ENCODE measurements at places on chromosomes 4 and X. TPM values are rescaled to one million over a fixed set of nuclear protein-coding genes. Genes with fewer than 3 reads are reported as not detected.

Gene CXCL3
- 0.81 TPM for total RNA-seq

DNA sequence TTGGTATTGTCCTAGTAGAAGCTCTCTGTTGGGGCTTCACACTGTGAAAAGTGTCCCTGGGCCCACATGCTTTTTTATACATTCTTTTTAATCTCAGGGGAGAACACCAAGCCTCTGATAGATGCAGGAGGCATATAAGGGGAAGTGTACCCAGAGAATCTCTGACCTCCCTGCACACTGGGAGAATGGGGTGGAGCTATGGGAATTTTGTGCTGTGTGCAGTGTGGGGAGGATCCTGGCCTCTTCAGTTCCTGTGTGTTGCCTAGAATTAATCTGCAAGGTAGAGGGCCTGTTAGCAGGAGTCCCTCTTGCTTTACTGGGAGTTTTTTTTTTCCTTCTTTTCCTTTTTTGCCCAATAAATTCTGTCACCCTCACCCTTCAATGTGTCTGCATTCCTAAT is 49.2 kb upstream of the SPIN4 start:
- no peak for DNase-seq

- DNase-seq: no peak
Observed at GRCh38 chr4:186789651-186790050, 66.0 kb upstream of the FAT1 start.

GRCh38 chr4:86608757-86609375 is 14.8 kb downstream of the PTPN13 start:
- no peak for DNase-seq

GRCh38 chr4:145552181-145552822 is 66.9 kb upstream of the MMAA start:
- no peak for DNase-seq

DNA sequence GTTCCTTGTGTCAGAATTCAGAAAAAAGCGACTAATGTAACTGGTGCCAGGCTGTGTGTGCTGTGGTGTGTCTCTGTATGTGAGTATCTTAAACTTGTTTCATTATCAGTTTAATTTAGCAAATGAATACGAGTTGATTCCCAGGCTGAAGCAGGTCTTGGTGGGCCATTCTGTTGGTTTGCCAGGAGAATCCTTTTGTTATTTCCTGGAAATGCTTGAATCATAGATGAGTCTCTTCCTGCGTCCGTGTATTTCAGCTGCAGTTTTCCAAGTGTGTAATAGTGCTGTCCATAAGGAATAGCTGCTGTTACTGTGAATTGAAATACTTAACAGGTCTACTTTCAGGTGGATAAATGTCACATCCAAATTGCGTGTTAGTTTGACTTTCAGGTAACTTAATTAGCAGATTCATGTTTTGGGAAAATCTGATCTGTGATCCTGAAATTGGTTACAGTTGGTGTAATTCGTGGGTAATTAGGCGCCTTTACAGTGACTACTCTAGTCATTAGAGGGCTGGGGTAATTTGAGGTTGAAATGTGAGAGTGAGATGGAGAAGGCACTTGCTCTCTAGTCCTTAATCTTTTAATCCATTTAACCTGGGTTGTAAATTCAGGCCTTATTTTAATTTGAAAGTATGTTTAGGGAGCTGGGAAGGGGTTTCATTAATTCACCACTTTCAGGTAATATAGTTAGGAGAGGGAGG is 23.8 kb downstream of the TMEM131L start:
- no peak for DNase-seq

DNA sequence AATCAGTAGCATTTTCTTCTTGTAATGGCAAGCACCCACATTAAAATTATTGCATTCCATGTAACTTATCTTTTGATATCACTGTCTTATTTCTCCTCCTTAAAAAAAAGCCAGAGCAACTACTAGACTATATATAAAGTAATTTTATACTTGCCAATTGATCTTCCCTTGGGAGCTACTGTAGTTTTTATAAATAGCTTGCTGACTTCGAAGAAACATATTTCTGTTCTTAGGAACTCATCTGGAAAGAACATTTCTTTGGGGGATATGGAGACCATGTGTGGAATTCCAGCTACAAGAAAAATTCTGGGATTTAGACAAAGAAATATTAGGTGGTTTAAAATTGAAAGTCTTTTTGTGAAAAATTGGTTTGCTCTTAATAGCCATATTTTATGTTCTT is 94.9 kb downstream of the BMPR1B start:
- DNase-seq: no peak

Gene MAGEA2B
- total RNA-seq: 2.5 TPM

Gene LPAR4
- 2.0 TPM for total RNA-seq

DNA sequence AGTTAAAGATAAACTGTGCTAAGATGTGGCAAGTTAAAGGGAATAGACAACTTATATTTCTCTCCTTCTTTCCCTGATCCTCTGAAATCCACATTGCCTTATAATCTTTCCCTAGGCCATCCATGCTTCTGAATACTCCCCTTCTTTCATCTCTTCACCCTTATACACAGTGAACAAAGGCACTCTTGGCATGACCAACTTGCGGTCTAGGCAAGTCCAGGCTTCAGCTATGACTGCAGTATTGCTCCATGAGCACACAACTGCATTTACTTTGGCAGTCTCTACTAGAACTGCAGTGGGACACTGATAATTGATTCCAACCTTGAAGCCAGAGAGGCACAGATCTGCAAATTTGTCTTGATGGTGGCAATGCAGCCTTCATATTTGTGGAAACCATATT is 24.2 kb upstream of the UBA6 start:
- peak; percentile 65 for DNase-seq

Gene GATA1
- total RNA-seq: not detected

Gene RRAGB
- 23.4 TPM for total RNA-seq

DNA sequence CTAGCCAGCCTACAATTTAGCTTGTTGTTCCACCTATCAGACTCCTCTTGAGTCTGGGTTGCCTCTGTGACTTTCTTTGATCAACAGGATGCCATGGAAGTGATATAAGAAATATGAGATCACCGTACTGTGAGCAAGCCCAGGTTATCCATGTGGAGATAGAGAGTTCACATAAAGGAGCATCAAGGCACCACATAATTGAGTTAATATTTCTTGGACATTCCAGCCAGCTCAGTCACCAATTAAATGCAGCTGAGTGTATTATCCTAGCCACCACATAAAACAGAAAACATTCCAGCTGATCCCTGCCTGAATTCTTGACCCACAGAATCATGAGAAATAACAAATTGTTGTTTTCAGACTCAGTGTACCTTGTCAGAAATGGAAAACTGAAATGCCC is 253.6 kb downstream of the PPP1R2C start:
- peak; percentile 85 for DNase-seq

DNA sequence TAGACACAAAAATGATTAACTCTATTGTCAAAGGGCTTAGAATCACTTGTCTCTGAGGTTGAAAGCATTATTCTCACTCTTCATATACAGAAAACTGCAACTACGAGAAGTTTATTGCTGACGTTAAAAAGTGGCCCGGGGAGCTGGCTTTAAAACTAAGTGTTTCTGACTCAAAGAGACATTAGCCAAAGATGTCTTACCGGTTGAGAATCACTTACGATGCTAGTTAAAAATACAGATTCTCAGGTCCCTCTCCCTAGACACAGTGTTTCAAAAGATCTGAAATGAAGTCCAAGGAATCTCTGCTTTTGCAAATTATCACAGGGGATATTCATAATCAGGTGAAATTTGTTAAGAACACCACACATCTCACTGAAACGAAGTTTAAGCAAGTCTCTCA is 1.2 kb downstream of the GNPDA2 start:
- DNase-seq: peak; percentile 3

Gene DDX53
- total RNA-seq: 1.6 TPM

GRCh38 chrX:112731793-112732192 is 52.1 kb upstream of the LHFPL1 start:
- DNase-seq: peak; percentile 16

DNA sequence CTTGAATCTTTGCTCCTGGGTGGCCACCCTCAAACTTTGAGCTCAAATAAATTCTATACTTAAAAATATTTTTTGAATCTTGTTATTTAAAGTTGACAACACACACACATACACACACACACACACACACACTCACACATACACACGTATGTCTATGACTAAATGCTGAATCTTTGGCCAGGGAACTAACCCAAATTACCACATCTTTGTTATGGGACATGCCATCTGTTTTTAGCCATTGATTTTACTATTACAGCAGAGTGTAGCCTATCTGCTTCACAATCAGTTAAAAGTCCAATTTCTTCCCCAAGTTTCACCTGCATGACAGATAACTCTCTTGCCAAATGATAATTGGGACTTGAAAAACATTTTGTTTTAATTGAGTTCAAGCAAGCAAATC is 45.0 kb upstream of the USP46 start:
- DNase-seq: peak; percentile 2

GRCh38 chr4:77854431-77855111 is 8.1 kb upstream of the MRPL1 start:
- no peak for DNase-seq

DNA sequence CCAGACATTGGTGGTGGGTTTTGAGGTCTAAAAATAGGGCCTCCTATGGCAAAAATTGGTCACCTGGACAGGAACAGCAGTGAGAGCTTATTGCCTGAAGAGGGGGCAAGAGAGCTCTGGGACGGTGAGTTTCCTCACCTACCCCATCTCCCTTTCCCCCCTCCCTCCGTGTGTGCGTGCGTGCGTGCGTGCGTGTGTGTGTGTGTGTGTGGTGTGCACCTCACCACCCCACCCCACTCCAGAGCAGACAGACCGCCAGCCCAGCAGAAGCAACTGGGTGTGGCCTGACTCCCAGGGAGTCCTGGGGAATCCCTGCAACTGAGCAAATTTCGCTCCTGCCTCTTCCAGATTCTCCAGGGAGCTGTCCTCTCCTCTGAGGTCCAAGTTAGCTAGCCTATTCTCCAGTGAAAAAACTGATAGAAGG is 44.7 kb downstream of the PRPS1 start:
- DNase-seq: peak; percentile 73

- no peak for DNase-seq
Observed at GRCh38 chr4:83536362-83537272, 709 bp downstream of the GPAT3 start.

DNA sequence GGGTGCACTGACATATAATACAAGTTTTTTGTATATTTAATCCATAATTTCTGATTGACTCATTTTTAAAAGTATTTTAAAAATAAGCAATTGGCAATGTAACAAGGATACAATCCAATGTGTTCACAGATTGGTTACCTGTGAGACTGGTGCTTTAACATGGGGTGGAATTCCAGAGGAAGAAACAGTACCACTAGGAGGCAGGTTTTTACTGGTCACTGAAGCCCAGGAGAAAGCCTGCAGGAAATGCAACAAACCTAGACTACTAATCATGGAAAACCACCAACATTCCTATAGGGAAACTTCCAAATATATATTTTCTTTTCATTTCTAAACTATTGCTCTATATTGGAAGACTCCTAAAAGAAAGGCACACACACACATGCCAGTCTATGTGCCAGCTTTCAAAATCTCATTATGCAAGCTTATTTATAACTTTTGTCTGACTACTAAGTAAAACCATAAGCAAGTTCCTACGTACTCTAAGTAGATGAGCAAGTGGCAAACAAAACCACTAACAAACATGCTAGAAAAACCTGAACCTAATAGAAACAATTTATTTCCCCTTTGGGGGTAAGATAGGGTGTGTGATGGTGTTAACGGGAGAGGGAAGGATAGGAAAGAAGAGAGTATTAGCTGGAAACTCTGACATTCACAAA is 19.2 kb downstream of the G3BP2 start:
- peak; percentile 24 for DNase-seq

Gene AP1S2
- total RNA-seq: 95.9 TPM

DNA sequence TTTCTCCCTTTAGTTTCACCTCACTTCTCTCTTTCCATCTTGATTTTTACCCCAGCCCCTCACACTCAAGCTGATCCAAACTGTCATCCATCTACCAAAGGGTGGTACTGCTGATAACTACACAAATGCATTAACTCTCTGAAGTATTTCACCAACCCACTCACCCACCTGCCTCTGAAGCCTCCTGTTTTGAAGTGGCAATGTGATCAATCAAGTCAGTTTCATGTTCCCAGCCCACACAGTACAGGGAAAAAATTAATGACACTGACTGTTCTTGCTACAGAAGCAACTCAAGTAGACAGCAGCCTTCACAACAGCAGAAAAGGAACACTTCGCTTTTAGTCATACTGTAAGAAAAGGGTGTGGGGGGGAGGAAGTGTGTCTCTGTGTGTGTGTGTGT is 183.0 kb upstream of the NOCT start:
- no peak for DNase-seq

- DNase-seq: peak; percentile 44
Observed at GRCh38 chr4:77797239-77797638, 21.9 kb downstream of the CNOT6L start.

DNA sequence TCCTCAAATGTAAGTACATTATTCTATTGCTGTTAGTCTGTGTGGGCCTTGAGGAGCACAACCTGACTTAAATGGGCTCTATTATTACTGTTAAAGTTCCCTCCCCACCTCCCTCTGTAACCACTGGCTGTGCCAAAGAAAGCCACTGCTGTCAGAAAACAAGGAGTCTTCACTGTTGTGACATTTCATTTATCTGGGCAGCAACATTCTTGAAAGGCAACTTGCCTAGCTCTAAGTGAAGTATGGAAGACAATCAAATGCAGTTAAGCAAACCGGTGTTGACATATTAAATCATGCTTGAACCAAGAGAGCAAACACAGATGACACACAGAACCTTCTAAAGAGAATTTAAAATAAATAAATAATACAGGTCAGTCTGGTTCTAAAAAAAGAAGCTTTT is 81.0 kb downstream of the EPHA5 start:
- peak; percentile 0 for DNase-seq

GRCh38 chr4:108118505-108118904 is 50.2 kb downstream of the LEF1 start:
- DNase-seq: peak; percentile 69

DNA sequence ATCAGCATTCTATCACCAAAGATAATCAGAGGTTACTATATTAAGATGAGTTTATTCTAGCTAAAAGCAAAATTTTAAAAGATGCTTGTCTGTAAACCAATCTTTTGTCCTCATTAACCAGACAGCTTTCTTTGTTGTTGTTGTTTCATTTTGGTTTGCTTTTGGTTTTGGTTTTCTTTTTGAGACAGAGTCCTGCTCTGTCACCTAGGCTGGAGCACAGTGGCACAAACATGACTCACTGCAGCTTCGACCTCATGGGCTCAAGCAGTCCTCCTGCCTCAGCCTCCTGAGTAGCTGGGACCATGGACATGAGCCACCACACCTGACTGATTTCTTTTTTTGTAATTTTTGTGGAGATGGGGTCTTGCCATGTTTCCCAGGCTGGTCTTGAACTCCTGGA is 102.9 kb downstream of the COX18 start:
- DNase-seq: peak; percentile 30

DNA sequence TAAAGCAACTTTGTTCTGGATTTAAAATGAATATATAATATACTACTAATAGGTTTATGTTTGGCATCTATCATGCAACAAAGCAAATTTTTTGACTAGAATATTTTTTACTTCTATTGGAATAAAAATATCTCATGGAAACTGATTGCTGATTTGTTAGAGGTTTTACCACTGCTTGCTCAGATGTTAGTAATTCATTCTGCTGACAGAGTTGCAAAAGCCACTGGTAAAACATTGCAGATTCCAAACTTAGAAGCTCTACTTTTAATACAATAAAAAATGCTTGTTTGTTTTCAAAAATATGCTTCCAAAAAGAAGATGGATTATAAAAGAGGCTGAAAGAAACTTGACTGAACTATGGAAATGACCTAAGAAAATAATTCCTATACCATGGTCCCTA is 795.2 kb downstream of the PCDH18 start:
- no peak for DNase-seq

- DNase-seq: peak; percentile 26
Observed at GRCh38 chrX:65874110-65874509, 165.8 kb downstream of the VSIG4 start.

Gene SSX1
- total RNA-seq: 5.8 TPM

Gene BLTP1
- 16.5 TPM for total RNA-seq

GRCh38 chr4:122692641-122693520 is 39.6 kb upstream of the BBS12 start:
- peak; percentile 10 for DNase-seq

Gene ERVMER34-1
- total RNA-seq: not detected

Measured in M059J (cell line).